ENCODE measurements at places on chromosomes 2 and 18.

GRCh38 chr2:41042343-41042742 is 590.5 kb upstream of the SLC8A1 start:
- DNase-seq, result no peak

DNA sequence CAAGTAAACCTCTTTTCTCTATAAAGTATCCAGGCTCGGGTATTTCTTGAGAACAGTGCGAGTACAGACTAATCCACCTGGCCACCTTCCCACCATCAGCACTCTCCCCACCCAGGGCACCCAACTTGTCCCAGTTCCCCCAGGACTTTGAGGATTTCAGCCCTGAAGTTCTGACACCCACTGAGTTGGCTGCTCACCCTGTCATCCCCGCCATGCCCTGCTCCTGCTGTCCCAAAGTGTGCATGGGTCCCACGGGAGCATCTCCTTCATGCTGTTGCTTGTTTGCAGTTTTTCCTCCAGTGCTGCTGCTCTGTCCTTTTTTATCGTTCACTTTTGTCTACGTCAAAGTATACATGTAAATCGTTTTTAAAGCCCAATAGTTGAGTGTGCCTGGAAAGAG is 273.9 kb downstream of the PHLPP1 start:
- DNase-seq, result no peak

DNA sequence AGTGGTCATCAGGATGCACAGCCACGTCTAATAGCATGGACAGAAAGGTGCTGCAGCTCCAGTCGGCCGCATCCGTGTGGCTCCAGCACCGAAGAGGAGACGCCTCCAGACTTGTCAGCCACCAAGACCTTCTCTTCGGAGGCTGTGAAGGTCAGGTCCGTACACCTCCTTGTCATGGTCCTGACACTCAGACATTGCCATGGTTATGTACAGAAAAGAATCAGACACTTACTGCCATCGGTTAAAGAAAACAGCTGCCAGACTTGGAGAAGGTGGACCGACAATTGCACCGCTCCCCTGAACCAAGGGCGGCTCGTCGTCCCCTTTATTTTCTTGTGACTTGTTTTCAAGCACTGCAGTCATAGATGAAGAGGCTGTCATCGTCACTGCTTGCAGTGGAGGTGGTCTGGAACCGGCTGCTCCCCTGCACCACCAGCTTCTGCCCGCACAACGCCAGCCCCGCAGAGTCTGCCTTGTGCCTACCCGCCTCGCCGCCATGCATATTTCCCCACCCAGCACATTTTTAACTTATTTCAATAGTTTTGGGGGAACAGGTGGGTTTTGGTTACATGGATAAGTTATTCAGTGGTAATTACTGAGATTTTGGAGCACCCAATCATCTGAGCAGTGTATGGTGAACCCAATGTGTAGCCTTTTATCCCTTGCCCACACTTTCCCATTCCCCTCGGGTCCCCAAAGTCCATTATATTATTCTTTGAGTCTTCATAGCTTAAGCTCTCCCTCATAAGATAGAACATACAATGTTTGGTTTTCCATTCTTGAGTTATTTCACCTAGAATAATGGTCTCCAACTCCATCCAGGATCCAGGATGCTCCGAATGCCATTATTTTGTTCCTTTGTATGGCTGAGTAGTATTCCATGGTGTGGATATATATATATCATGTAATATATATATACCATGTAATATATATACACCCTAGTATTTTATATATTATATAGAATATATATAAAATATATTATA is 18.1 kb downstream of the FBXO48 start:
- no peak for DNase-seq

- no peak for DNase-seq
Measured at GRCh38 chr2:27907547-27907946, 17.0 kb downstream of the BABAM2 start.

DNA sequence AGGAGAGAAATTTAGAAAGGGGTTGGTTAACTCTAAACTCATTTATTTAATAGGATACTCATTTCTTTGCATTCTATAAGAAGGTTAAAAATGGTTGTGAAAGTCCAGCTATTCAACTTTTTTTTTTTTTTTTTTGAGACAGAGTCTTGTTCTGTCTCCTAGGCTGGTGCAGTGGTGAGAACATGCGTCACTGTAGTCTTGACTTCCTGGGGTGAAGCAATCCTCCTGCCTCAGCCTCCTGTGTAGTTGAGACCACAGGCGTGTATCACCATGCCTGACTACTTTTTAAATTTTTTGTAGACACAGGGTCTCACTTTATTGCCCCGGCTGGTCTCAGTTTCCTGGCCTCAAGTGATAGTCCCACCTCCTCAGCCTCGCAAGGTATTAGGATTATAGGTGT is 11.9 kb downstream of the ELP2 start:
- no peak for DNase-seq

DNA sequence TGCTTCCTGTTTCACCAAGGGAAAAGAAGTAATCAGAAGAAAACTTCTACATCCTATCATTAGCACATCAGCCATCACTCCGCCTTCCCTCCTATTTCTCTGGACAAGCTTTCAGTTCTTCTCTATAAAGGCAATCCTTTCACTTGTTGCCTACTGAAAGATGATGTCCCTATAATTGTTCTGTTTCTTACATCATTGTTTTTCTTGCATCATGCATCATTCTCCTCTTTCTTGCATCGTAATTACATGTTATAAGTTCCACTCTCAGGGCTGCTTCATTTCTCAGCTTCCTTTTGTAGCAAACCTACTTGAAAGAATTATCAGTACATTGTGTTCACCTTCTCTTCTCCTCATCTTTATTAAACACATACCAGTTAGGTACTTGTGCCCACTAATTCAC is 7.2 kb downstream of the SLC30A6 start:
- no peak for DNase-seq

DNA sequence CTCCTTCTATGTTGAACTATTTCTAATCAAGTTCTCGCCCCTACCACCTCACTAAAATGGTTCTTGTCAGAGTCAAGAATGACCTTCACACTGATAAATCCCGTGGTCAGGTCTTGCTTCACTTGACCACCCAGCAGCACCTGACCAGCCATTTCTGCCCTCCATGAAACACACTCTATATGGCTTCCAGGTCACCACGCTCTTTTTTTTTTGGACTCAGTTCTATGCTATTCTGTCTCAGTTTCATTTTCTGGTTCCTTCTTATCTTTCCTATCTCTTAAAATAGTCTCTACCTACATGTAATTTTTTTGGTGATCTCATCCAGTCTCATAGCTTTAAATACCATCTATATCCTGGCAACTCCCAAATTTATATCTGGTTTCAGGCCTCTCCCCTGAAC is 11.4 kb downstream of the EIF2AK3 start:
- no peak for DNase-seq

DNA sequence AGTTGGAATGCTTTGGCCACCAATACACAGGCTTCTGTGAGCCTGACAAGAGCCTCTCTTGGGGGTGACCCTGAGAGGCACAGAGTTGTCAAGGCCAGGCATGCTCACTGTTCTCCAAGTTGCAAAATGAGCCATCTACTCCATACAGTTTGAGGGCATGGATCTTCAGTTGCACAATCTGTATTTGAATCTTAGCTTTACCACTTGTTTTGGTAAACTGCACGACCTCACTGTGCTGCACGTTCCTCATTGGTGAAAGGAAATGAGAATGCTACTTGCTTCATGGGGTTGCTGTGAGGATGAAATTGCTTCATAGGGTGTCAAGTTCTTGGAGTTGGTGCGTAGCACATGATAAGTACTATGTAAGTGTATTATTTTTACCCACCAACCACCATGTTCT is 12.0 kb upstream of the HAAO start:
- no peak for DNase-seq

GRCh38 chr18:69817335-69817940 is 130.2 kb downstream of the CD226 start:
- no peak for DNase-seq

- DNase-seq, result no peak
Measured at GRCh38 chr2:41393621-41394020, 654.2 kb upstream of the PKDCC start.

DNA sequence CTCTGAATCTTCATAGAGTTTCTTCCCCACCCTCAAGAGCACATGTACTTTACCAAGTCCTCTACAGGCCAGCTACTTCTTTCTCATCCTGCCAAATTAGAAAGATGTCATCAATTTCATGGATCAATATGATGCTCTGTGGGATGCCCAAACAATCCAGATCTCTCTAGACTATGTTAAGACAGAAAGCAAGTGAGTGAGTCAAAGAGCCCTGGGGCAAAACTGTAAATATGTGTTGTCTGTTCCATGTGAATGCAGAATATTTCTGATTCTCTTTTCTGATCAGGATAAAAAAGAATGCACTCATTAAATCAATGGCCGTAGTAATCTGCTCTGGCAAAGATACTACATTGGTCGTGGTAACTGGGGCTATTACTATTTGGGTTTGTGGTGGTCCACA is 53.1 kb upstream of the ROCK2 start:
- DNase-seq, result no peak

- DNase-seq, result no peak
Measured at GRCh38 chr2:112301171-112301584, 25.8 kb downstream of the ZC3H6 start.

- DNase-seq, result no peak
Measured at GRCh38 chr2:241110607-241111439, 8.7 kb upstream of the MTERF4 start.

- no peak for DNase-seq
Measured at GRCh38 chr2:129918604-129919003, 60.9 kb upstream of the RAB6C start.

GRCh38 chr18:44819944-44820510 is 139.3 kb downstream of the SETBP1 start:
- no peak for DNase-seq

DNA sequence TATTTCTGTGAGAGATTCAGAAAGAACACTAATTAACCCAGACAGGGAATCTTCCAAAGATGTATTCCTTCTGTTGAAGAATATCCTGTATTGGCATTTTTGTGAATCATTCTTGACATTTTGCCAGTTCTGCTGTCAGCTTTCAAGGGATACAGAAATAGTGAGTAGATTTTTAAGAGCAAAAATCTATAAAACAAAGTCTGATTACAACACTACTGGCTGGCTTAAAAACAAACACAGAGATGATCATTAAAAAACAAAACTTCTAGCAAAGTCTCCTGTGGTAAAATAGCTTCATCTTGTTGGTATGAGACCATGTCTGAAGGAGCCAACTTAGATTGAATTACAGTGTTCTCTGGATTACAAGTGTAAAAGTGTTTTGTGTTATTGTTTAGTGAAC is 866.3 kb upstream of the KLHL29 start:
- DNase-seq, result no peak

- no peak for DNase-seq
Measured at GRCh38 chr2:196291873-196292800, 120.8 kb upstream of the STK17B start.

DNA sequence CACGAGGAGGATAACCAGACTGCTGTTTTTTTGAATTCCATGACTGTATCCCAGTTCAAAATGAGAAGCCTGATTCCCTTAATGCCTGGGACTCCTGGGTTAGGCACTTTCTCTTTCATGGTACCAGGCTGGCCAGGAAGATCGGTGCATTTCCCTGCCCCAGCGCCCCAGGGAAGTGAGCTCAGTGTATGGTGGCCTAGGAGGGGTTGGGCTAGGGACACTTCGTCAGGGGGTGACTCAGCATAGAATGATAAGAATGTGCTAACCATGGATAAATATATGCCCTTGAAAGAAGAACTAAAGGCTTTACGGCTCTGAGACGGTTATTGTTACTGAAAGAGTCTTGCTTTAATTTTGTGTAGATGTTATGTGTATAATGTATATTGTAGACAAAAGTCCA is 27.5 kb upstream of the FAM237A start:
- DNase-seq, result no peak

GRCh38 chr2:46876741-46877384 is 38.7 kb downstream of the MCFD2 start:
- no peak for DNase-seq

GRCh38 chr2:127562936-127563335 is 27.5 kb downstream of the MYO7B start:
- DNase-seq, result no peak

DNA sequence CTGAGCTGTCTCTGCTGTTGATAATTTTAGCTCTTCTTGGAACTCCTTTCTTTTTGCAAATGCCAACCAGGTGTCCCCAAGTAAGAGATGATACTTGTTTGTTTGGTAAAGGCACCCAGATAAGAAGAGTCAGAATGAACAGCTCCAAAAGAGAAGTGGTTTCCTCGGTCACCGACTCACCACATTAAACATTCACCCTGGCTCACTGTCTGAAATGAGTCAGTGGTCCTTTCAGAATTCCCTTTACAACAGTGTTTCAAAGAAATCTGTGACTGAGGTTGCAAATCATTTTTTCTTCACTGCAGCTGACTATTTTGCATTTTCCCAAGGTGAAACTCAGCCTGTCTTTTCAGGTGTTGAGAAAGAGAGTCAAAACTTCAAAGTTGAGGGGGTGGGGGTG is 16.2 kb upstream of the CXCR4 start:
- no peak for DNase-seq

- DNase-seq, result no peak
Measured at GRCh38 chr18:25827961-25828561, 262.4 kb downstream of the SS18 start.

DNA sequence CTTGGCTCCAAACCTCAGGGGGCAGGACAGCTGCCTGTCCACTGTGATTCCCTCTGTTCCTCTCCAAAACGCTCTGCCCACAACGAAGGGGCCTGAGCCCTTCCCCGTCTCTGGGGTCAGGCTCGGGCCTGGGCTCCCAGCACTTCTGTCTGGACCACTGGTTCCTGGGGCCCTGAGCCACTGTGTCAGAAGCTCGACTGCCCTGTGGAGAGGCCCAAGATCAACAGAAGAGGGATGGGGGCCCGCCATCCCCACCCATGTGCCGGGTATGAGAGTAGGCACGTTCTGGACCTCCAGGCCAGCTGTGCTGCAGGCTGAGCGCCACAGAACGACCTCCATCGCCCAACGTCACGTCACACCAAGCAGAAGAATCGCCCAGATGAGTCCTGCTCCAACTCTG is 119.9 kb upstream of the HS6ST1 start:
- no peak for DNase-seq

GRCh38 chr2:95728878-95729596 is 137.2 kb downstream of the TRIM43 start:
- DNase-seq, result no peak

DNA sequence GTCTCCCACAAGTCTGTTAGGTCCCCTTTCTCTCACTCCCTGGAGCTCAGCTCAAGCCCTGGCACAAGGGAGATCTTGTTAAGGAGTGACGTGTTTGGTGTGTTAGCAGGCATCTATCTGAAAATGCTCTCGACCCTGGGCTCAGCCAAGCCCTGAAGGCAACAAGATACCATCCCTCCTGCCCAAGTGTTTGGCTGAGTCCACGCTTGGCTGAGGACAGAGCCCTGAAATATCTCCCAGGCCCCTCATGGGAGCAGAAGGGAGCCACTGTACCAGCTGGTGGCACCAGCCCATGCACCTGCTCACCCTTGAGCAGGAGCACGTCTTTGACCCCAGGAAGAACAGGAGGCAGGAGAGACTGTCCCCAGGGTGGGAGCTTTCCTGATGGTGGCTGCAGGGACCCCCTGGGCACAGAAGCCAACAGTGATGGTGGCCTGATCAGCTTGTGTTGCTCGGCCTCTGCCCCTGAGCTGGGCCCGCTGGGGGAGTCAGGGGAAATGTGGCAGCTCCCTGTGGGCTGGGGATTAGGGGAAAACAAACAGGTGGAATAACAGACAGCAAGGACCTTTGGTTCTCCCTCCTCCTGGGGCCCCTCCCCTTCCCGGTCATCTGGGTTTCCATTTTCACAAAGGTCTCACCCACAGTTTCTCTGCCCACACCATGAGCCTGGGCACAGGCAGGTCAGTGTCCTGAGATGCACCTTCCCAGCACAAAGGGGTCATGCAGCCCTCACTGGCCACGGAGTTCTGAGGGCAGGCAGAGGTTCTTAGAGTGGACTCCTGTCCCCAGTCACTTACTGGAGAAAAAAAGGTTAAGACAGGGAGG is 91.6 kb downstream of the RHOB start:
- no peak for DNase-seq
